CD4-positive, alpha-beta T cell treated with Interleukin-10 for 1 hour (primary cell): ENCODE measurements at places on chromosomes 13 and 19.
A peak's percentile ranks its signal among the peaks of the same experiment; 100 is the strongest.

DNA sequence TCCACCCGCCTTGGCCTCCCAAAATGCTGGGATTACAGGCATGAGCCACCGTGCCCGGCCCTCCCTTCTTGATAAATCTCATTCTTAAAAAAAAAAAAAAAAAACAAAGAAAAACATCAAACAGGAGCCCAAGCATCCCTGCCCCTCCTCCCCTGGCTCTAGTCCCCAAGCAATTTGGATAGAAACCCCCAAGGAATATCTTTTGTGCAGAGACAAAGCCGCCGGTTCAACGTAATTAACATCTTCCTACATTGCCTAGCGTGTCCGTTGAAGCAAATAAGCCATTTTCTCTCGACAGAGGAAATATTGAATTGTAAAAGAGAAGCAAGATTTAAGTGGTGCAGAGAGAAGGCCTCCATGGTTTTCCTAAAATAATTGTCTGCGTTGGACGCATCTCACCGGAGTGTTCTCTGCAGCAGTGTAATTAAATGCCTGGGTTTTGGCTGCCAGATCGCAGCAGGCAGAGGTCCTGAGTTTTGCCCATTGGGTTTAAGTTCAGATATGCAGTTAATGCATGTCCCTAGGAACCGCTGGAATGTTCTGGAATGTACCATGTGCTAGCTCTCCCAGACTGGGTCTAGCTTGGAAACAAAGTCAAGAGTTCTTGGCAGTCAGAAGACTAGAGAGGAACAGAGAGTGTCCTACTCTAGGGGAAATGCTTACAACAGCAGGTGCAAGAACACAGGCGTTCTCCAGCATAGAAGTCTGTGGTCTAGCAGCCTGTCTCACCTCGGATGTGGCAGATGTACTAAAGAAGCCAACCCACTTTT, 30.8 kb downstream of the PIN1 start:
- DNase-seq = peak; percentile 60

GRCh38 chr13:88908961-88909441, 1237.8 kb downstream of the SLITRK5 start:
- DNase-seq = no peak

GRCh38 chr13:79919091-79919490, 421.8 kb downstream of the SPRY2 start:
- no peak for DNase-seq

DNA sequence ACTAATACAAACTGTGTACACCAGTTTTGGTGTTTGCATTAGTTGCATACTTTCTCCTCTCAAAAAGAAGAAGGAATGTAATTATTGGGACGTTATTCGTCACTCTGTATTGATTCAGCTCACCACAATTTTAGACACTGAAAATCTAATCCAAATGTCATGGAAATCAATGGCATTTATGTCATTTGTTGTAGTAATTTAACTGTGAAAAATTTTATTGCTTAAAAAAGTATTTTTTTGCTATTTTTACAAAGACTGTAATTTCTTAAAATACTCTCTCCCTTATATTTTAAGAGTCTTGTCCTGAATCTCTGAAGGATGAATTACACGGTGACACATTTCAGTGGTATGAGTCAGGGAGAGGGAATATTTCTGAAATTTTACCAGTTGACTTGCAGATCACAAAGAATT, 2117.6 kb downstream of the PCDH9 start:
- no peak for DNase-seq

DNA sequence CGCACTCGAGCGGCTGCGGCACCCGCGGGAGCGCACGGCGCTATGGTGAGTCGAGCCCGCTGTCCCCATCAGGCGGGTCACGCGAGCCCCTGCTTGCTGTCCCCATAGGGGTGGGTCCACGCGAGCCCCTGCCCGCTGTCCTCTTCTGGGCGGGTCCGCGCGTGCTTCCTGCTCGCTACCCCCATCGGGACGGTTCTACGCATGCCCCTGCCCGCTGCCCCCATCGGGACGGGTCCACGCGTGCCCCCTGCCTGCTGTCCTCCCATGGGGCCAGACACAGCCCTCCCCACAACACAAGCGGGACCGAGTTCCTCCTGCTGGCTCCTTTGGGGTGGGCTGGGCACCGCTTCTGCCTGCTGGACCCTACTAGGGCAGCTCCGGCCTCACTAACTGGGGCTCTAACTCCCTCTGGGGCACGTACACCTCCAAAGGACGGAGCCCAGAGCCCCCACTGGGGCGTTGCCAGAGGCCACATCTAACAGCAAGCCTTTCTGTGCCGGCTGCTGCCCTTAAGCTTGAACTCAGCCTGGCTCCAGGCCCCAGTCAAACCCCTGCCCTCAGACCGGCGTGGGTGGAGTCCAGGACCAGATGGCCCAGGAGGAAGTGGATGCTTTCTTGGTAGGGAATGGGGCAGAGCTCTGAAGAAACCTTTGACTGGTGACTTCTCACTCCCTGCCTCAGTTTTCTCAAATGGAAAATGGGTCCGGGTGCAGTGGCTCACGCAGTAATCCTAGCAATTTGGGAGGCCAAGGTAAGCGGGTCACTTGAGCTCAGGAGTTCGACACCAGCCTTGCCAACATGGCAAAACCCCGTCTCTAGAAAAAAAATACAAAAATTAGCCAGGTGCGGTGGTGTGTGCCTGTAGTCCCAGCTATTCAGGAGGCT, 722 bp downstream of the COLGALT1 start:
- DNase-seq = peak; percentile 28

- no peak for DNase-seq
Observed at GRCh38 chr19:16373532-16373931, 48.9 kb downstream of the KLF2 start.

GRCh38 chr13:32045982-32046785, 14.6 kb downstream of the FRY start:
- peak; percentile 12 for DNase-seq

GRCh38 chr19:51352783-51353360, 10.9 kb upstream of the VSIG10L start:
- DNase-seq = no peak

DNA sequence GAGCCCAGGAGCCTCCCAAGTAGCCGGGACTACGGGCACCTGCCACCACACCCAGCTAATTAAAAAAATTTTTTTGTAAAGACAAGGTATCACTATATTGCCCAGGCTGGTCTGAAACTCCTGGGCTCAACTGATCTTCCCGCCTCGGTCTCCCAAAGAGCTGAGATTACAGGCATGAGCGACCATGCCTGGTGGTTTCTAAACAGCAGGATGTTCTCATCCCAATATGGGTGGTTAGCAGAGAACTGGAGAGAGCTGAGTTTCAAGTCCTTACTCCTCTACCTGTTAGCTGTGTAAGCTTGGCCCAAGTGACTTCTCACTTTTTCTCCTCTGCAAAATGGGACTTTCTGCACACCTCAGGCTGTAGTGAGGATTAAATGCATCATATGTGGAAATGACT, 8.0 kb downstream of the TMEM91 start:
- DNase-seq = no peak

GRCh38 chr19:55345818-55346724, 6.4 kb downstream of the KMT5C start:
- DNase-seq = no peak

DNA sequence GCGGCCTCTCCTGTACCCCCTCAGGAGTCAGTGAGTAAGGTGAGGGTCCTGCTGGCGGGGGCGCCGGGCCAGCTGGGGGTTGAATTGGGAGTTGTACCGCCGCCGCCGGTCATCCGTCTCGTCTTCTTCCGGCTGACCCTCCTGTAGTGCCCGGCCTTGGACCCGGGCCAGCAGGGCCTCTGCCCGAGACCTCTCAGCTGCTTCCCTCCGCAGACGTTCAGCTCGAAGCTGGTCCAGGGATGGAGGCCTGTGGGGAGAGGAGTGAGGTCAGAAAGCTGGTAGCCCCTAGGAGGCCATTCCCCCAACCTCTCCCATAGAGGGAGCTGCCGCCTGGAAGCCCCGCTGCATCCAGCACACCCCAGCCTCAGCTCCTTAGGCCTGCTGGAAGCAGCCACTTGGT, 3.8 kb downstream of the LENG1 start:
- DNase-seq = no peak

DNA sequence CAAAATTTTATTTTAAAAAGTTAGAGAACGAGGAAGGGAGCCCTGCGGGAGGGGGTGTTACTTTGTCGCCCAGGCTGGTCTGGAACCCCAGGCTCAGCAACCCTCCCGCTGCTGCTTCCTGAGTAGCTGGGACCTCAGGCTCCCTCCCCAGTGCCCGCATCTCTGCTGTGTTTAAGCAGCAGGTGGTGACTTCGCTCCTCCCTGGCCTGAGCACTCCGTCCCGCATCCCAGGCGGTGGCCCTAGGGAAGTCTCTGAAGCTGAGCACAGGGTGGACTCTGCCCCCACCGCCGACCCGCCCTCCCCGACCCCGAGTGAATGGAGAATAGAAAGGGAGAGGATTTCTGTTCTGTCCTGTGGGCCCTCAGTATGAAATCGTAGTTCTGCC, 30.5 kb downstream of the ZNF701 start:
- DNase-seq = no peak

DNA sequence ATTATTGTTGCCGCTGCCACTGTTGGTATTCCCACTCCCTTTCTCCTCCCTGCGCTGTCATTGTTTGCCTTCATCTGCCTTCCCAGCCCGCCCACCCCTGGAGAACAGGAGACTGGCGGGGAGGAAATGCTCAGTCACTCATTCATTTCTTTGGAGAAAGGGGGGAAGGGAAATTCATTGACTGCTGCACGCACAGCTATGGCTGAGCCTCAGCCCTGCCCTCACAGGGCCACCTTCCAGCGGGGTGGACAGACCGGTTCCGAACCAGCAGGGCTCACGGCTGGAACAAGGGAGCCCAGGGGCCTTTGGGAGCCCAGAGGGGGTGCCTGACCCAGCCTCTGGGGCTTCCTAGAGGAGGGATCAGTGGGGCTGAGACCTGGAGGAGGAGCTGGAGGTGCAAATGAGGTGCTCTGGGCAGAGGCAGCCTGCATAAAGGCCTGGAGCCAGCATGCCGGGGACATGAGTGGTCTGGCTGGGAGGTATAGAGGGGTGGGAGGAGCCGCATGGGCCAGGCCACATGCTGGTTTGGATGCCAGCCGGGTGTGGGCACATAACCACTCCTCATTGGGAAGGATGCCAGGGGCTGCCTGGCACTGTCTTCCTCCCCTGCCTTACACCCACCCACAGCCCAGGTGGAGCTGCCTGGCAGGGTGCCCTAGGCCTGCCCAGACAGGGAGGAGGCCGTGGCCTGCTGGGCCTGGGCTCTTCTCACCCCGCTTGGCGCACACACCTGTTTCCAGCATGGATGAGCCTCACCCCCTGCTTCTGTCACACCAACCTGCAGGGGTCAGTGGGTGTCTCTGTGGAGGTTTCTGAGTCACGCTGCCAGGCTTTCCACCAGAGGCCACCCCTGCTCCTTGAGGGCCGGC, 26.8 kb downstream of the PPP5C start:
- no peak for DNase-seq

DNA sequence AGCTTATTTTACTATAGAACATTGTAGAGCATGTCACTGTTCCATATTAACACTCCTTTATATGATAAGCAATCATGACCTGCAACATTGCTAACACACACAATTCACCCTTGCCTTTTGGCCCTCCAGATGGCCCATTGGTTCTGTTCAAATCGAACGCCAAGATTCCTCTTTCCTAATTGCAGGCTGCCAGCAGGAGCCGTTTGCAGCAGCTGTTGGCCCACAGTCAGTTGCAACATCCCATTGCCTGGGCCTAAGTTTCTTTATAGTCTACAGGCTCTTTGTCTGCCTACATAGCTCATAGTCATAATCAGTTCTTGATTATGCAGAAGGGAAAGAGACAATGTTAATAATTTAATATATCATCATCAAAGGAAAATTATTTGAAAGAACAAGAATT, 37.6 kb downstream of the KCTD12 start:
- no peak for DNase-seq

DNA sequence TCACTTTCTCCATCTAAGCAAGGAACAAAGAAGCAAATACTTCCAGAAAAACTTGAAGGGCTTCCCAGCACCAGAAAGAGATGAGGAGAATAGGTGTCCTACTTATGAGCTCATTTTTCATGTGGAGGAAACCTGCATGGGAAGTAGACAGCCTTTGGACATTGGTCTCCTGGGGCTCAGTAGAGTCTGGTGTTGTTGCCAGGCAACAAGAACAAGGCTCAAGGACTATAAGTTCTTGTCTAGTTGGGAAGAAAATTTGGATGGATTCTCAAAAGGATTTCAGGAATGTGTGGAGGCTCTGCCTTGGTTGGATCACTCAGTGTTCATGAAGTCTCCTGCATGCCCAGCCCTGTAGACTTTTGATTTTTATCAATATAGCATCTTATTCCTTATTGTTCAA, 84.5 kb downstream of the MBNL2 start:
- no peak for DNase-seq

DNA sequence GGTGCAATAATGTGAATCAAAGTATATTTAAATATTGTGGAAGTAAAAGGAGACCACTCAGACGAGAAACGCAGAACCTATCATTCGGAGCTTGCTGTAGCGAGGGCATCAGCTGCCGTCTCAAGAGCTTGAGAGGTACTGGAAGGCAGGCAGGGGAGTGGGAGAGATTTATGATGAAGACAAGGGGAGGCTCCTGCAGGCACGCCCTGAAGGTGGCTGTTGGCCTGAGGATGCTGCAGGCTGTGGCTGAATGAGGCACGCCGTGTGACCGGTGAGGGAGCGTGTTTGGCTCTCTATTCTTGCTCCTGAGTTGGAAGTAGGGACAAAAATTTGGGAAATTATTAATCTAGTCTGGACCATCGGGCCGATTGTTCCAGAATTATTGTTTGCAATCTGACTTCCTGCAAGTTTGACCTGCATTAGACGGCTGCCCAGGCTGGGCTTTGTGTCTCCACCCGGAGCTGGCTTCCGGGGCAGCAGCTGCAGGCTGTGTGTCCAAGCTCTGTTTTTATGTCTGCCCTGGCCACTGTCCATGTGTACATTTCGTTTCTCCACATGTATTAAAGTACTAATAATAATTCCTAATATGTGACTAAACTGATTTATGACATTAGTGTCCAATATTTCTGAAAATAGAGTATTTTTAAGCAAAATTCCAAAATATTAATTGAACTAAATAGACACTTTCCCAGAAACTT, 91.1 kb upstream of the ANKRD10 start:
- DNase-seq = no peak

DNA sequence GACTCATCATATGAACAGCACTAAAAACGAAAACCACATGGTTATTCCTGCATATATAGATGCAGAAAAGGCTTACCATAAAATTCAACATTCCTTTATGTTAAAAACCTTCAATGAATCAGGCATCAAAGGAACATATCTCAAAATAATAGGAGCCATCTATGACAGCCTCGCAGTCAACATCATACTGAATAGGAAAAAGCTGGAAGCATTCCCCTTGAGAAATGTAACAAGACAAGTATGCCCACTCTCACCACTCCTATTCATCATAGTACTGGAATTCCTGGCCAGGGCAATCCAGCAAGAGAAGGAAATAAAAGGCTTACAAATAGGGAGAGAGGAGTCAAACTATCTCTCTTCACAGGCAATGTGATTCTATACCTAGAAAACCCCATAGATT, 179.6 kb upstream of the HTR2A start:
- DNase-seq = no peak

GRCh38 chr19:52120286-52120685, 19.5 kb downstream of the ZNF616 start:
- DNase-seq = no peak

GRCh38 chr19:917323-918151, at the start of gene KISS1R:
KISS1R (plus strand) TSS chr19:917333; CDS start chr19:917503, 170 bp downstream.
- peak; percentile 60 for DNase-seq
